ENCODE measurements at places on chromosomes 7 and 10. TPM values are rescaled to one million over a fixed set of nuclear protein-coding genes. Genes with fewer than 3 reads are reported as not detected.
A peak's percentile ranks its signal among the peaks of the same experiment; 100 is the strongest.

The DMBT1 gene
- total RNA-seq = 51.4 TPM

The NRP1 gene
- total RNA-seq = 14.1 TPM

The DHTKD1 gene
- total RNA-seq = 8.6 TPM

The SFTPA1 gene
- not detected for total RNA-seq

The CCZ1 gene
- 15.0 TPM for total RNA-seq

The DKK1 gene
- not detected for total RNA-seq

The PTER gene
- total RNA-seq = 14.3 TPM

The GPR85 gene
- 0.27 TPM for total RNA-seq

- no peak for DNase-seq
Observed at GRCh38 chr10:33045421-33045820, 87.4 kb upstream of the ITGB1 start.

DNA sequence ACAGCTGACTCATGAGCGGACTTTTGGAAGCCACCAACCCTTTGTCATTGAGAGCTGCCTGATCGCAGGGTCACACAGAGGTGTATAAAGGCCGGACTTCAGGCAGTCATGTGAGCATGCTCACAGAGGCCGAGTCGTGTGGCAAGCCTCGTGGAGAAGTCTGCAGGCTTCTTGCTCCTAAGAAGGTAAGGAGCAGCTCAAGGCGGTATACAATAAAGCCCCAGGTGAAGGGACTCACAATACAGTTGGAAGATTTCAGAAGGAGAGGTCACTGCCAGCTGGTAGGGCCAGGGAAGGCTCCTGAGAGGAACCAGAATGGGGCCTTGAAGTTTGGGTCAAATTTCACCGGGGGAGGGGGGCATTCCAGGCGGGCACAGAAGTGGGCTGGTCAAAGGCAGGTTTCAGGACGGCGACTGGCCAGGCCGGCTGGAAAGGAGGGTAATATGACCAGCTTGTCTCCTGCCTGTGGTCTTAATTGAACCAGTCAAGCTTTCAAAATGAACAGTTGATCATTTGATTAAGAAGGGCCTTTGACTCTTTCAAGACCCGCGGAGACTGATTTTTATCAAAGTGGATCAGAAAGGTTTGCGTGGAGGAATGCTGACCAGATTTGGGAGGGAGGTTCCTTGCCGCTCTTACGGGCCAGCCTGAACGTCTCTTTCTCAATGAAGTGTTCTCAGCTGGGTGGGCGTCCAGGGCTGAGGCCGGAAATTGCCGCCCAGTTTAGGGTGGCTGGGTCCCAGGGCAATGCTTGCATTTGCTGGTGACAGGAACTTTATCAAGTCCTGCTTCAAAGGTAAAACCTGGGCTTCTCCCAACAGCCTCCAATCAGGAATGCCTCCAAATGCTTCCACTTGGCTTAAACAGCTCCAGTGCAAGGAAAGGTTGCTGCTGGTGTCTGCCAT, 178.6 kb downstream of the EMX2 start:
- DNase-seq = no peak

DNA sequence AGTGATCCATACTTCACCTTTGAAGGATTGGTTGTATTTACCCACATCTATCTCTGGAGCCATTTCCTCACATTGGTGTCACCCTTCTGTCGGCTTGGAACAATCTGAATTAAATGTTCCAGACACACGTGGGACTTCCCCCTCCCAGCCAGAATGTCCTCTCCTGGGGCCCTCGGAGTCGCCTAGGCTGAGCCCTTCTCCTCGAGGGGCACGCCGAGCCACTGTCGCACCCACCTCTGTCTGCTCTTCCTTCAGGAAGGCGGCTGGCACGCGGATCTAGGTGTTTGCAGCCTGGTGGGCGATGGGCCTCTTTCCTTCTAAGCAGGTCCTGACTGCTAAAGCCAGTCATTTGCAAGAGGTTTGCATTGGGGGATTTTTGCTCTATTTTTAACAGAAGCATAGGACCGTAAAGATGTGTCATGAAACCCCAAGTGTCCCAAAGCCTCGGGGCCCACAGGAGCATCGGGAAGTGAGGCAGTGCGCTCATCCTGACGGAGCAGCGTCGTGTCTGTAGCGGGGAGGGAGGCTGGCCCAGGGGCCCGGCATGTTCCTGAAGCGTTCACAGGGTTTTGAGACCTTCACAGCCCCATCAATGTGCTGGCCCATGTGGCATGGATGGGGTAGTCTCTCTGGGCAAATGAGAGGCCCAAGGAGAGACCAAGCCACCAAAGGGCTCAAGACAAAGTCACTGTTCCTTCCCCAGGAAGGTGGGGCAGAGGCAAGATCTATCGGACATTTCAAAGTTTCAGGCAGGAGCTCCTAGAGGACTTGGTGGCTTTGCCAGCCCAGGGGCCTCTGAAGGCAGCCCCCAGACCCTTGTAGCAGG, 86.7 kb downstream of the RGS10 start:
- no peak for DNase-seq

DNA sequence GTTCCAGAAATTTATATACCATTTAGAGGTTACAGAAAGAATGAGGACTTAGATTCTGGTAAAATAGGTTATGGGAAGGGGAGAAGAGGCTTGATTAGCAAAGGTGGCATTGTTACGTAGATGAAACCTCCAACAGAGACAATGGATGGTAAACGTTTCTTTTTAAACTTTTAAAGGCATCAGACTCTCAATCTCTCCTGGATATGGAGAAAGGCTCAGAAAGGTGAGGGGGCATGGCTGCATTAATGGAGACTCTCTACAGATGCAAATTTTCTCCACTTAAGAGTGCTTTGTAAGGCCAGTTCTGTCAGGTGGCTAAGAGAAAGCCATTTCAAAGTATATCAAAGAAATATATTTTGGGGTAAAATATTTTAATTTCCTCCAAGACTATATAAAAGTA, 240.9 kb upstream of the PTER start:
- DNase-seq = no peak

GRCh38 chr7:99665312-99666012, 14.3 kb downstream of the CYP3A5 start:
- DNase-seq = no peak

DNA sequence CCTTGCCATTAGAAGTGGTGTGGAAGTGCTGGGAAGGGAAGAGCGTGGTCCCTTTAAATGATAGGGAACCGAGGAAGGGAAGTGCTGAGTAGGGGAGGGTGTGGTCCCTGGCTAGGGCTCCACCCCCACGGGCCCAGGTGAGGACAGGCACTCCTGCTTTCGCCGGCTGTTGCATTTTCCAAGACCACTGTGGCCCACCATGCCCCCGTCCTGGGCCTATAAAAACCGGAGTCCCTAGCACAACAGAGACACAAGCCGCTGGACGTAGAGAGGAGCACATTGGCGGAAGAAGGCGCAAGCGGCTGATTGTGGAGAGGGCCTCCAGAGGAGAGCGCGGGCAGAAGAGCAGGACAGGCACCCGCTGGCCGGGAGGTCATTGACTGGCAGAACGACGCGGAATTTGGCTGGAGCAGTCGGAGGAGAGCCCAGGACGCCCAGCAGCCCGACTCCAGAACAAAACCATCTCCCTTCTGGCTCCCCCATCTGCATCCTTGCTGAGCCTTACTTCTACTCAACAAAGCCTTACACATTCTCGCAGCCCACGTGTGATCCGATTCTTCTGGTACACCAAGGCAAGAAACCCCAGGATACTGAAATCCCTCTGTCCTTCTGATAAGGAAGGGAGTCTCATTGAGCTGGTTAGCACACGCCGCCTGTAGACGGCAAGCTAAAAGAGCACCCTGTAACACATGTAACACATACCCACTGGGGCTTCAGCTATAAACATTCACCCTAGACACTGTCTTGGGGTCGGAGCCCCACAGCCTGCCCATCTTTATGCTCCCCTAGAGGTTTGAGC, 146.2 kb upstream of the LYZL1 start:
- no peak for DNase-seq

GRCh38 chr10:4141471-4141870, 356.5 kb upstream of the KLF6 start:
- no peak for DNase-seq

DNA sequence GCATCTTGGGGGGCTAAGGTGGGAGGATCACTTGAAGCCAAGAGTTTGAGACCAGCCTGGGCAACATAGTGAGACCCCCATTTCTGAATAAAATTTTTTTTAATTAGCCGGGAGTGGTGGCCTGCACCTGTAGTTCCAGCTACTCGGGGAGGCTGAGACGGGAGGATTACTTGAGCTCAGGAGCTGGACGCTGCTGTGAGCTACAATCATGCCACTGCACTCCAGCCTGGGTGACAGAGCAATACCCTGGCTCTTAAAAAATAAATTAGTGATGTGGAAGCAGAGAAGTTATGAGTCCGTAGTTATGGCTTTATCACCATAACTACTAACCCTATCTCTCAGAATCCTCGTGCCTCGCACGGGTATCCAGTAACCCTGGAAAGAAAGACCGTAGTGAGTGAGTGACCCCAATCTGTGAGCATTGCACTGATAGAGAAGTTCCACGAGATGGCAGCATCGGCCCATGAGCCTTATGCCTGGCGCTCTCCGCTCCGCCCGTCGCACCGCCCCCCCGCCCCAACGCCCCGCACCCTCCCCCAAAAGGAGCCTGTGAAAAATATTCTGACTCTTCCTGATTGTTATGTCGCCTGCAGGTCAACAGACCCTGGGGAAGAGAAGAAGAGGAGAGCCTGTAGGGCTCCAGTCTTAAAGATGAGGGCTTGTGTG, 4.9 kb upstream of the SLC29A3 start:
- DNase-seq = peak; percentile 61

DNA sequence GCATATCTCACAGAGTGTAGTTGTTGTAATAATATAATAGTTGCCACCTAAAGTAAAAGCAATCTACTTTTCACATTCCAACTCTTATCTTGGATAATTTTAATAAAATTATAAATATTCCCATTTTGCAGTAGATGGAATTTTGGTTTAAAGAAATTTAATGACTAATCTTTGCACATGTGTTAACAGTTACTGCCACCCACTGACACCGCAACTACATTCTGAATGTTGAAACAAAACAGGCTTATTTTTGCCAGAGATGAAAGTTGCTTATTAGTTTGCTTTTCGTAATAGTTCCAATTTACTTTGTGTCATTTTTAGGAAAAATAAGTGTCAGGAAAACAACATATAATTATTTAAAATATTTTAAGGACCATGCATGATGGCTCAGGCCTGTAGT, 557.5 kb upstream of the PCDH15 start:
- DNase-seq = no peak

DNA sequence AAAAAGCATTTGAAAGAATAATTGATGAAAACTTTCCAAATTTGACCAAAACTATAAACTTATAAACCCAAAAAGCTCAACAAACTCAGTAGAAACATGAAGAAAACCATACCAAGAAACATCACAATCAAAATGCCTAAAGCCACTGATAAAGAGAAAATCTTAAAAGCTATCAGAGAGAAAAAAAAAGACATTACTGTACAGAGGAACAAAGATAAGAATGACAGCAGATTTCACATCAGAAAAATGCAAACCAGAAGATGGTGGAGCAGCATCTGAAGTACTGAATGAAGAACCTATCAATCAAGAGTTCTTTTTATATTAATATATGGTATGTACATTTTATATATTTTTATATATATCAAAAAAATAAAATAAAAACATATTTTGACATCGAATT, 2.4 kb upstream of the GPAM start:
- DNase-seq = no peak

- no peak for DNase-seq
Observed at GRCh38 chr7:118938845-118939244, 714.3 kb downstream of the ANKRD7 start.

- DNase-seq = peak; percentile 31
Observed at GRCh38 chr7:35975851-35976454, 175.1 kb downstream of the SEPTIN7 start.

- no peak for DNase-seq
Observed at GRCh38 chr10:90274721-90275468, 573.5 kb downstream of the KIF20B start.

- DNase-seq = no peak
Observed at GRCh38 chr10:74589851-74590250, 236.5 kb upstream of the KAT6B start.

GRCh38 chr10:14571866-14572507, 202.7 kb downstream of the FAM107B start:
- no peak for DNase-seq

DNA sequence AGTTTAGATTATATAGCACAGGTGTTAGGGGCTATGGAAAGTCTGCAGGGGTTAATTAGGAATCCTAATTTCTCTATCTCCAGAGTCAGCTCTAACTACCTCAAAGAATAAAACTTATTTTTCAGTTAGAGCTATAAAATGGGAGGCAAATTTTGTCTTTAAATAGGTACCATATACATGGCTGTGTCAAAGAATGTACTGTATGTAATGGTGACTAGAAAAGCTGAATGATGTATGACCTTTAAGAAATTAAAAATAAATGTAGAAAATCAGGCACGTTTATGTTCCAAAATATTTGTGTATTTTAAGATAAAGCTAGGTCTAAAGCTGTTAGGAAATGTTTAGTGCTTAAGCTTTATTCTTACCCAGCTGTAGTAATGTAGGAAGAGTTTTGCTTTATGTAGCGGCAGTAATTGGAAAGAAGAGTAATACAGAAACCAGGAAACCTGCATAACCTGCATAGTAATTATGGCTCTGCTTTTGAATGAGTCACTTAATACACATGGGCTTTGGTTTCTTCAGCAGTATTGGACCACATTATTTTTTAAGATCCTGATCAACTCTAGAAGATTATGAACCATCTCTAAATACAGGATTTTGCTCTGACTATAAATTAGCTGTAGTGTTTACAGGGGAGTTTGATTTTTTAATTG, 85.0 kb downstream of the KMT2E start:
- DNase-seq = no peak

GRCh38 chr10:104255311-104255981, 754 bp downstream of the GSTO1 start:
- DNase-seq = peak; percentile 30

GRCh38 chr10:108797573-108797972, 1125.7 kb downstream of the XPNPEP1 start:
- DNase-seq = no peak

DNA sequence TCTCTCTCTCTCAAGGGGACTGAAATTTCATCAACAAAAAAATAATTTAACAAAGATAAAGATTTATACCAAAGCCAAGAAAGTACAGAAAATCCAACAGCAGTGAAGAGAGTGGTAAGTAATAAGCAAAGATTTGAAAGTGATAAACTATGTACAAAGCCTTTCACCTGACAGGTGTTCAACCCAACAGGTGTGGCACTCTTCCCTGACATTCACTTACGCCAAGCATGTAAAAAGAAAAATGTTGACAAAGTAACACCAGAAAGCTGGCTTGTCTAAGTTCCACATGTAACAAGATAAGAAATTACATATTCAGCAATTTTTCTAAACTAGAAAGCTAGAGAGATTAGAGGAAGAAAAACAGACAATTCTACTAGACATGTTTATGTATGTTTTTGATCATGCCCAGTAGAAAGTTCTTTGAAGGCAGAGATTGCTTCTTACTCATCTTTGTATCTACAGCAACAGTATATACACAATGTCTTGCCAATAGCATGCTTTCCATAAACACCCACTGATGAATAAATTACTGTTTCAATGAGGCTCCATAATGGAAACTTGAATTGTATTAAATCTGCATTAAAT, 468.5 kb downstream of the PARD3 start:
- peak; percentile 15 for DNase-seq

- DNase-seq = no peak
Observed at GRCh38 chr7:105096306-105096705, 82.3 kb downstream of the KMT2E start.
